NCI-H2107 (cell line): ENCODE measurements at places on chromosomes 11 and 22.

DNA sequence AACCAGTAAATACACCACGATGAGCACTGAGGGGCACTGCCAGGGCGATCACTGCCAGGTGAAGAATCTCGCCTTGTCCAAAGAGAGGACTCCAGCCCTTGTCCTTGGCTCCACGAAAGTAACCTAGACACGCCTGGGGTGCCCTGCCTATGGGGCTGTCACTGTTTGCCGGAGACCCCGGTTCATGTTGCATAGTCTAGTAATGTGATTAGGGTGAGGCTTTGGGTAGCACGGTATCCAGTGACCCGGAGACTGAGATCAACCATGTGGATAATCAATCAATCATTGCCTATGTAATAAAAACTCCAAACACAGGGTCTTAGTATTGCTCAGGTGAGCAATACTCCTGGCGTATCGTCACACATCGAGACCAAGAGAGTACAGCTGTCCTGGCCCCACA is 59.2 kb upstream of the BID start:
- DNase-seq: no peak

GRCh38 chr11:13876423-13876822 is 86.1 kb upstream of the SPON1 start:
- DNase-seq: no peak

DNA sequence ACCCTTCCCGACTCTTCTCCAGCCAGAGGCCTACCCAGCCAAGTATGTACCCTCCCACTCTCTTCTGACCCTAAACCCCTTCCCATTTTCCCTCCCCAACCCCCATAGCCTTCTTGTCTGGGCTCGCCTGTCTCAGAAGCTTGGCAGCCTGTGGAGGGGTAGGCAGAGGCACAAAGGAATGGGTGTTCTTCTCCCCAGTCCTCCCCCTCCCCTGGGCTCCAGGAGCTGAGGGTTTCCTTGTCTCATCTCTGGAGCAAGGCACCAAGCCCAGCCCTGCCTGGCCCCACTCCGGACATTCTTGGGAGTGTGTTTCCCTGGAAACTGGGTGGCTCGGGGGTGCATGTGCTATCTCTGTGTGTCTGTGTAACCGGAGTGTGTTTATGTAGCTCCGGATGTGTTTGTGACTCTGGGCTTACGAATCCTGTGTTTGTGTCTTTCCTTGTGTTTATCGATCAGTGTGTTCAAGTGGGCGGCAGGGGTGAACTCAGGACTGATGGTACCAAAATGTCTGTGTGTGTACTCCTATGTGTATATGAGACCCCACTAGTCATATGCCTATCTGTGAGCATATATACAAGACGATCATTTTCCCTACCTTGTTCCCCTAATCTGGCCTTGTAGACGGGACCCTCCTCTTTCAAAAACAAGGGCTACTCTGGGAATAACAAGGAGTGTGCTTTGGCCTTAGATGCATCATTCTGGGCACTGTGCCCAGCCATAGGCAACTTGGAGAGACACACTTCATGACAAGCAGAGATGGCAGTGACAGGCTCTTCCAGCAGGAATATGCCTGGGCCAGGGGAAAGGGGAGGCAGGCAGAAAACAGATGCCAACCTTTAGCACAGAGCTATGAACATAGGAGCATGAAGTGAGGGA is 10.9 kb downstream of the PHLDB1 start:
- DNase-seq: no peak

- DNase-seq: no peak
Measured at GRCh38 chr11:105032495-105032894, 2.4 kb downstream of the CASP1 start.

- DNase-seq: peak; percentile 4
Measured at GRCh38 chr22:30705710-30706651, 11.3 kb downstream of the OSBP2 start.

DNA sequence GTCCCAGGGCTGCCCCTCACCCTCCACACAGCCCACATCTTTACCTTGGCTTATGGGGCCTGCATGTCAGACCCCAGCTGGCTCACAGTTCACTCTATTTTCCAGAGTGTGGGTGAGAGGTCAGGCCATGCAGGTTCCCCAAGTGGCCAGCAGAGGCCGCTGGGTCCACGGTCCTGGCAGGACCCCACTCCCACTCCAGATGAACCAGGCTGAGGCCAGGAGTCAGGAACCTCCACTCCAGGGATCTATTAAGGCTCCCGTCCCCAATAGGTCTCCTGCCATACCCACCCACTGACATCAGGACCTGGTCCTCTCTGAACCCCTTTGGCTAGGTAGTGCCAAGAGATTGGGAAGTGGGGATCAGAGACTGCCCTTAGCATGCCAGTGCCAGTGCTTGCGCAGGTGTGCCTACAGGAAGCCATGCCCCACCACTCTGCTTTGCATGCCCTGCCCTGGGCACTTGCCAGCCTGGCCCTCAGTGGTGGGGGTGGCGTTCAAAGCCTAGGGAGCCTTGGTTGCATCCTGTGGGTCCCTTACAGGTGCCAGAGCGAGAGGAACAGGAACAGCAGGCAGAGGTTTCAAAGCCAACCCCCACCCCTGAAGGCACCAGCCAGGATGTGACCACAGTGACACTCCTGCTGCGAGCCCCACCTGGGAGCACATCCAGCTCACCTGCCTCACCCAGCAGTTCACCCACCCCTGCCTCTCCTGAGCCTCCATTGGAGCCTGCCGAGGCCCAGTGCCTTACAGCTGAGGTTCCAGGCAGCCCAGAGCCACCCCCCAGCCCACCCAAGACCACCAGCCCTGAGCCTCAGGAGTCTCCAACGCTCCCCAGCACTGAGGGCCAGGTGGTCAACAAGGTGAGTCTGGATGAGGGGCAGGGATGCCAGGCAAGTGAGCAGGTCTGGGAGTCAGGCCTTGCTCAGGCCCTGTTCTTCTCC is 8.3 kb downstream of the SMTN start:
- DNase-seq: no peak

DNA sequence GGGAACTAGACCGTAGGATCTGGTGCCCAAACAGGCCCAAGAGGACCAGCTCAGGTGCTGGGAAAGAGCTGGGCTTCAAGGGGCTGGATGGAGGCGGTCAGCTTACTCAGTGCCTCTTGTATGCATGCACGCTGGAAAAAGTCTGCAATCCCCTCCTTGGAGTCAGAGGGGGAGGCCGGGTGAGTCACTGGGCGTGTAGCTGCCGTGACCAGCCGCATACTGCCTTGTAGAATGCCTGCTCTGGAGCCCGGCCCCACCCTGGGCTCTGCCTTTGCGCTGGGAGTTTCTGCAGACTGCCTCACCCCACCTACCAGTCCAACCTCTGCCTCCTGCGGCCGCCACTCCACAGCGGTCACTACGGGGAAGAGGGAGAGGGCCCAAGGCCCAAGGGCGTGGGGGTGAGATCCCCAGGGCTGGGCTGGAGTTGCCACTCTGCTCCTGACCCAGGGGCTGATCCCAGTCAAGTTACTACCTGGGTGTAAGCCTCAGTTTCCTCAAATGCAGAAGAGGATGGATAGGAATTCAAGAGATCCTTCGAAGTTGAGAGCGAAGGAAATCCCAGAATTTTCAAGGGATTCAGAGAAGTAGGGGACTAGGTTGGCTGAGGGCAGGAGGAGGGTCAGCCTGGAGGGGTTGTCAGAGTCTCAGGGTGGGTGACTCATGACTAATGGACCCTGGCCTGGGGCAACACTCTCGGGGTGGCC is 4.2 kb downstream of the MRGPRF start:
- no peak for DNase-seq

DNA sequence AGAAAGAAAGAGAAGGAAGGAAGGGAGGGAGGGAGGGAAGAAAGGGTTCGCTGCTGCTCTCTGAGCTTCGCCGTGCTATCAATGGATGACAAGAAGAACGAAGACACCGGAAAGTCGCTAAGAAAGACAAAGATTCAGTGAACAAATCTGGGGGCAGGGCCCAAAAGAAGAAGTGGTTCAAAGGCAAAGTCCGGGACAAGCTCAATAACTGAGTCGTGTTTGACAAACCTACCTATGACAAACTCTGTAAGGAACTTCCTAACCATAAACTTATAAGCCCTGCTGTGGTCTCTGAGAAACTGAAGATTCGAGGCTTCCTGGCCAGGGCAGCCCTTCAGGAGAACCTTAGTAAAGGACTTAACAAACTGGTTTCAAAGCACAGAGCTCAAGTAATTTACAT is 2.9 kb upstream of the TTLL1 start:
- DNase-seq: no peak

DNA sequence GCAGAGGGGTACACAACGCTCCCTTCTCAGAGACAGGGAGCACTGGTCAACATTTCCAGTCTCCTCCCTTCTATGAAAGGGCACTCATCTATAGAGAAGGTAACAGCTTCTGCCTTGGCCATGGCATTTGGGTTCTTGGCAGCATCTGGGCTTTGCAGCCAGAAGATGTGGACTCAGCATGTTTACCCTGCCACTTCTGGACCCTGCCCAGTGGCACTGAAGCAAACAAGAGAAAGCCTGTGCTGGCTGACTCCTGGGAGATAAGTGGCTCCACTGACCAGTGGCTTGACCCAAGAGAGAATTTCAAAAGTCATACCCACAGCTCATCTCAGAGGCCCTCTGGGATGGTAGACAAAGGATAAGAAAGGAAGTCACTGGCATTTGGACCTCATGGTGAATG is 8.0 kb downstream of the CSNK2A3 start:
- DNase-seq: no peak

DNA sequence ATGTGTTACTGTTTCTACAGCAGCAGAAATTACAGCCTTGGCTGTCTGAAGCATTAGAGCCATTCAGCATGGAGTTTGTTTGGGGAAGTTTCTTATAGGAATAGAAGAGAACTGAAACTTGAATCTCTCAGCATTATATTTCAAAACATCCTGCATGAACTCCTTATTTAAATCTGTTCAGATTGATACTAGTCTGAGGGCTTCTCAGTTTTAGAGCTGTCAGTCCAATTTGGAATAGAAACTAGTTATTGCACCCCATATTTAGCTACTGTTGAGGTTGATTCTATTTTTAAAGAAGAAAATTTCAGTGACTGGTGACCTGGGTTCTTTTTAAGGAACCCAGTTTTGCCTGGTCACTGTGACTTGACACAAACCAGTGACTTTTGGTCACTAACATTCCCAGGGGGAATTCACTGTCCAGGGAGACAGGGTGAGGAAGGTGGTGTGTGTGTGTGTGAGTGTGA is 126.0 kb upstream of the TTC12 start:
- DNase-seq: no peak
